ENCODE measurements at places on chromosomes 1 and 21.

DNA sequence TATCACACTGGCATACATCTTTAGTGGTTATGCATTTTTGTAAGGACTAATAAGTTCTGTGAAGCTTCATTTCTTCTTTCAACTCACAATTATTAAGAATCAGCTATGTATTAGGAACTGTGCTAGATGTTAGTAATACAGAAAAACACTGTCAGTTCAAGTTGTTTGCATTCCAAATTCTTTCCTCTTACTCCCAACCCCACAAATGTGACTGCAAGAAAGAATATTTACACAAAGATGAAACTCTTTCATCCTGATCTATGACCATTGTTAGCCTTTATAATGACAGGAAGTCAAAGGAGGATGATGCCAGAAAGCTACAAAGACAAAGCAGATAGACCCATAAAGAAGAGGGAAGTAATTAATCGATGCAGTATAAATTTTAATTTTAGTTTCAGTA lies 21.0 kb upstream of the GADD45A start:
- no peak for DNase-seq

DNA sequence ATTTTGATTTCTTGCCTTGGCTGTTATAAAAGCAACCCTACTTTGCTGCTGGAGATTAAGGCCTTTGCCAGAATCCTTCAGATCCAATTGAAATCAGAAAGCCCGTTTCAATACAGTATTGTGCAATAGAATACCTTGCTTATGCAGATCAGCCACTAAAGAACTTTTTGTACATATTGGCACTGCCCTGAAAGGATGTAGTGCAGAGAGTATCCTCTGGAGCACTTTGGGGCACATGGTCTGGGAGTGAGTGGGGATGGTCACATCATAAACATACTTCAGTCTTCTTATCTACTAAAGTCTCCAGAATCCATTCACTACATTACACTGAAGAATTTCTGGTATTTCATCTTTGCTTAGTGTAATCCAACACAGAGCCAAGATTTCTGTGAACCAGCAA lies 189.0 kb downstream of the CENPF start:
- no peak for DNase-seq

DNA sequence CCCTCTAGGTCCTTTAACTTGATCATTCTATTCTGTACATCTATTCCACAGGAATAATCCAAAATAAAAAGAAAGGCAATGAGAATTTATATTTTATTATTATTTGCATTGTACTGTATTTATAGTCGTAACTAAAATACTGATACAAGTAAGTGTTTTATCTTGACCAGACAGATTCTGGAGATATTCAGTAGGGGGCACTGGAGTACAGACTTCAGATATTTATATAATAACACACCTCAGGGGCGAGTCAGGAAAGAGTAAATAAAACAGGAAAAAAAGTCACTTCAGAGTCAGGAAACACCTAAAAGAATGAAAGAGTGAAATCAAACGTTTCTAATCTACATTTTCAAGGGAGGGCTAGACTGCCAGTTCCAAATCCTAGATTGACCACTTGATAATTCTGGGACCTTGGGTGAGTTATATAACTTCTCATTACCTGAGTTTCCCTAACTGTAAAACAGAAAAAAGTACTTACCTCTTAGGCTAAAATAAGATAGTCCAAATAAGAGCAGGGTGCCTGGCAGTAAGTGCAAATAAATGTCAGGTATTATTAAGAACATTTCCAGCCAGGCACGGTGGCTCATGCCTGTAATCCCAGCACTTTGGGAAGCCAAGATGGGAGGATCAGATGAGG lies 31.1 kb upstream of the MTF1 start:
- DNase-seq, result peak; percentile 21

- DNase-seq, result no peak
Measured at GRCh38 chr21:16644685-16645084, 868.2 kb upstream of the CXADR start.

- DNase-seq, result no peak
Measured at GRCh38 chr21:31870472-31871193, 2.2 kb upstream of the HUNK start.
